Endothelial cell of umbilical vein (primary cell): ENCODE measurements at places on chromosomes 12 and 14. TPM values are rescaled to one million over a fixed set of nuclear protein-coding genes. Genes with fewer than 3 reads are reported as not detected.

- no peak for DNase-seq
These were observed 8.9 kb downstream of the ISCA2 start for GRCh38 chr14:74502236-74503019.

DNA sequence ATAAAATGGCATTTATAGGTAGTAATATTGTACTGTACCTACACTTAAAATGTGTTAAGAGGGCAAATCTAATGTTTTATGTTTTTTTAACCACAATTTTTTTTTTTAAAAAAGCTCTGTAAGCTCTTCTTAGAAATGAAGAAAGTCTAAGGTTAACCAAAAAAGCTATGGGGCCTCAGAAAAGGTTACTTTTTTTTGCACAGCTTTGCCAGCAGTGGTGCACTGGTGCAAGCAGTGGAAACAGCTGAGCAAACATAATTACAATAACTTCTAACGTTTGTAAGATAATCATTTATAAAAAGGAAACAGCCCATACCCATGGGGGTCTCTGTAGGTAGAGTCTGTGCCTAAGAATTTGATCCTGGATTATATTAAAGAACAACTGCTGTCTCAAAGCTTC, 85.1 kb upstream of the NID2 start:
- DNase-seq = no peak

DNA sequence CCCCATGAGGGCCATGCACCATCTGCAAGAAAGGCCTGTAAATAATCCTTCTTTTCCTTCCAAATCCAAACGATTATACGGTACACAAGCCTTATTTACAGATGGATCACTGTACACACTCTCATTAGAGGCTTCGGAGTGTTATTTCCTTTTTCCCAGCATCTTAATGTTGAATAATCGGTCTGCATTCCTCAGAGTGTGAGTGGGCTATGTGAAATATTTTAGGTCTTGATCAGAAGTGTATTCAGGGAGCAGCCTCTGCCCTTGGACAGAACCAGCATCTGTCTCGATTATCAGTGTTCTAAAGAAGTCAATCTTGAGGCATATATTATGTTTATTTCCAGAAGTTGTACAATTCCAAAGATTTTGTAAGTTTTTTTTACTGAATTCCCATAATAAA, 340.6 kb downstream of the SEC23A start:
- DNase-seq = no peak

GRCh38 chr14:36604757-36605505, 22.5 kb upstream of the NKX2-8 start:
- DNase-seq = peak; percentile 70

Gene C14orf132
- total RNA-seq = 3.6 and 7.6 TPM in 2 replicates

GRCh38 chr12:105222284-105222655, 13.7 kb downstream of the APPL2 start:
- DNase-seq = no peak

Gene POTEG
- not detected in 2 replicates for total RNA-seq

DNA sequence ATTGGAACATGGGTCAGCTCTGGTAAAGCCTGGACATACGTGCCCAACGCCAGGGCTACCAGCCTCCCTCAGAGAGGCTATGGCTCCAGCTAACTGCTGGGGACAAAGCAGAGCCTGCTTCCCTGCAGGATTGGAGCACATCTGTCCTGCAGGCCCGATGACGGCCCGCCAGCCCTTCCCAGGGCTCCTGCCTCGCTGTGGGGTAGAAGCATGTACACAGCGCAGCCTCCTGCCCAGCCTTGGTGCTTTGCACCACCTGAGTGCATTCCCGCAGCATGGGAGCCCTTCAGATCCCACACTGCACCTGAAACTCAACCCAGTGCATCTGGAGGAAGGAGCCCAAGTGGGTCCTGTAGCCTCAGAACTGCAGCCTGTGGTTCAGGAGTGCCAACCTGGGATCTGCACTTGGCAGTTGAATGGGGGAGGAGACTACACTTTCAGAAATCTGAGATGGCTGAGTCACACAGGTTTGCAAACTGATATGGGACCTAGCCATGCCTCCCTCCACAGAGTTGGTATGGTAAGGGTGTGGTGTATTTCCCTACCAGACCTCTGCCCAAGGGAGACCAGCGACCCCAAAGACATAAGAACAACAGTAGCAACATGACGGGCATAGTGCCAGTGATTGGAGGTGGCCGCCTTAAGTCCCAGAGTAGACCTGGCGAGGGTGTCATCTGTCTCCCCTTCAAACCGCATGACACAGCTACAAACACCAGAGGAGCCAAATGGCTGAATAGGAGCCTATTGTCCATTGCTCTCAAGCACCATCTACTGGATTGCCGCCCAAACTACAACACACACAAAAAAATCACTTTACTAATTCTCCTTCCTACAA, 273.9 kb upstream of the MIS18BP1 start:
- DNase-seq = no peak

Gene INHBC
- total RNA-seq = not detected in 2 replicates

- no peak for DNase-seq
These were observed 18.4 kb downstream of the CMKLR1 start for GRCh38 chr12:108320507-108321293.

Gene PAPLN
- 3.1 and 6.4 TPM in 2 replicates for total RNA-seq

Gene KRT3
- total RNA-seq = not detected in 2 replicates

Gene CLMN
- 8.4 and 9.6 TPM in 2 replicates for total RNA-seq

DNA sequence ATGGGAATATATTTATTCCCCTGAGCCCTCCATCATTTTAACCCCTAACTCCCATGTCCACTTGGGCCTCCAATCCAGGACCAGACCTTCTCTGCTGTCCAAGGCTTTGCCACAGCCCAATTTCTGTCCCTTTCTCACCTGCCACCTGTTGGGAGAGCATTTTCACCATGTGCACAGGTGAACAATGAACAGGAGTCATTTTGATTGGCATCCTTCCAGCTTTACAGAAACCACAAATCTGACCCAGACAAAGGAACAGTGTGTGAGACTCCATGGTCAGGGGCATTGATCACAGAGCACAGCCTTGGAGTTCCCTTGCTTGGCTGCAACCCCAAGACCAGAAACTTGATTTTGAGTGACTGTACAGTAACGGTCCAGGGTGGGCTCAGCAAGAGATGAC, 91.9 kb downstream of the CRACR2A start:
- DNase-seq = no peak

DNA sequence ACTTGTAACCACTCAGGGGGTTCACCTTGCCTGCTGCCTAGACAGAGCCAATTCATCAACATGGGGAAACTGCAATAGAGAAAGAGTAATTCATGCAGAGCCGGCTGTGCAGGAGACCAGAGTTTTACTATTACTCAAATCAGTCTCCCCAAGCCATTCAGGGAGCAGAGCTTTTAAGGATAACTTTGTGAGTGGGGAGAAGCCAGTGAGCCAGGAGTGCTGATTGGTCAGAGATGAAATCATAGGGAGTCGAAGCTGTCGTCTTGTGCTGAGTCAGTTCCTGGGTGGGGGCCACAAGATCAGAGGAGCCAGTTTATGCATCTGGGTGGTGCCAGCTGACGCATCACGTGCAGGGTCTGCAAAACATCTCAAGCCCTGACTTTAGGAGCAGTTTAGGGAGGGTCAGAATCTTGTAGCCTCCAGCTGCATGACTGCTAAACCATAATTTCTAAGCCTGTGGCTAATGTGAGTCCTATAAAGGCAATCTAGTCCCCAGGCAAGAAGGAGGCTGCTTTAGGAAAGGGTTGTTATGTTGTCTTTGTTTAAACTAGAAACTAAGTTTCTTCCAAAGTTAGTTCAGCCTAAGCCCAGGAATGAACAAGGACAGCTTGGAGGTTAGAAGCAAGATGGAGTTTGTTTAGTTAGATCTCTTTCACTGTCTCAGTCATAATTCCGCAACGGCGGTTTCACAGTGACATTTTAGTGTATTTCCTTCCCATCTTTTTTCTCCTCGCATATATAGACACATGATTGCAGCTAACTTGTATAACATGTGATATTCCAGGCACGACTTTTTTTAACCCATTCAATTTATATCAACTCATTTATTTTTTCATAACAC, 68.9 kb upstream of the NCOR2 start:
- no peak for DNase-seq

- no peak for DNase-seq
These were observed 59.9 kb downstream of the STXBP6 start for GRCh38 chr14:24990050-24990449.

Gene A2M
- 6.5 and 16.9 TPM in 2 replicates for total RNA-seq

DNA sequence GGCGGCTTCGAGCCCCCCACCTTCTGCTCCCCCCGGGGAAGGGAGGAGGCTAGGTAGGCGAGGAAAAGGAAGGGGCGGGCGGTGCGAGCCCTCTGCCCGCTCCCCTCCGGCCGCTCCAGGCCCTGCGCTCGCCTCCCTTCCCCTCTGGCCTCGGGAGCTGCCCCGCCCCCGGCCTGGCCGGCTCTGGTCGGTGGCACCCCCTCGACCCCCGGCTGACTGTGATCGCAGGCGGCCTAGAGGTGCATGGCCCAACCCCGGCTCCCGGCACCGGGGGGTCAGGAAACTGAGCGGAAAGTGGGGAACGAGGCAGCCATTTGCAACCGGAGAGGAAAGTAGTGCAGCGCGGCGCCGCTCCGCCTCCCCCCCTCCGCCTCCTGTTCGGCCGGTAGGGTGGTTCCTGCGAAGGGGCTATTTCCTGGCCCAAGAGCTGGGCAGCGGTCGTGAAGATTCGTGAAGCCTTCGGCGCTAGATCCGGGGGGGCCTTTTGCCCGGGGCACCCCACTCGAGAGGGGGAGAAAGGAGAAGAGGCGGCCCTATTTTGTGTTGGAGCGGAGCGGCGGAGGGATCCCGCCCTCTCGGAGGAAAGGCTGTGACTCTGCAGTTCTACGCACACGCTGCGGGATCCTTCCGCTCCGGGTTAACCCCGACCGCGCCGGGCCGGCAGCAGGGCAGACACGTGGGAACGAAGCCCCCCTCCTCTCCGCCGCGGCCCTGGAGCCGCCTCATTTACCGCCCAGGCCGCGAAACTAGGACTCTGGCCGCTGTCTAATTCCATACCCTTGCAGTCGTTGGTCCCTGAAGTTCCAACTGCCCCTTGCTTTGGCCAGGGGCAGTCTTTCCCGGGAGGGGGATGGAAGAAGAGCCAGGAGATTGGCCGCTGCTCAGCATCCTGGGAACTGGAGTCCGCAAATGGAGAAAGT, at the start of gene KMT2D:
TSS of gene KMT2D (minus strand) at position 558 of the 920 bp plus-strand sequence. CDS start 5,470 bp downstream, outside the sequence.
- DNase-seq = peak; percentile 92

Gene LRRIQ1
- total RNA-seq = 0.20 and 0.21 TPM in 2 replicates

Gene CELA1
- not detected in 2 replicates for total RNA-seq

Gene MAPK1IP1L
- total RNA-seq = 129 and 139 TPM in 2 replicates

GRCh38 chr14:92888896-92889295, 34.1 kb upstream of the CHGA start:
- DNase-seq = no peak
